ENCODE measurements at places on chromosomes 12 and 14.

DNA sequence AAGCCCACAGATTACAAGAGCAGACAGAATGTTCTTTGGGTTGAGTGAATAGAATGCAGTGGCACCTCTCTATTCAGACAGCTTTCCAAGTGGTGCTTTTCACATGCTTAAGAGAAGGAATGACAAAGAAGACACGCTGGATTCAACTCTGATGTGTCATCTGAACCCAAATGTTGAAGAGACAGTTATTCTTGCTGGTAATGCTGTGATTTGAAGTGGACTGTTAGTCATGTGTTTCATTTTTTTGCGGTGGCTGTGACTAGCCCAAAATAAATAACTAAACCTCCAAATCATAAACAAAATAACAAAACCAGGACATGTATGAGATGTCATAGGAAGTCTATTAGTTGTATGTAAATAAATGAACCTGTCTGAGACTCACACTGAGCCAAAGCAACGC lies 391.8 kb upstream of the PRICKLE1 start:
- no peak for DNase-seq

- DNase-seq: no peak
Measured at GRCh38 chr14:61048640-61049039, 67.6 kb downstream of the SLC38A6 start.

DNA sequence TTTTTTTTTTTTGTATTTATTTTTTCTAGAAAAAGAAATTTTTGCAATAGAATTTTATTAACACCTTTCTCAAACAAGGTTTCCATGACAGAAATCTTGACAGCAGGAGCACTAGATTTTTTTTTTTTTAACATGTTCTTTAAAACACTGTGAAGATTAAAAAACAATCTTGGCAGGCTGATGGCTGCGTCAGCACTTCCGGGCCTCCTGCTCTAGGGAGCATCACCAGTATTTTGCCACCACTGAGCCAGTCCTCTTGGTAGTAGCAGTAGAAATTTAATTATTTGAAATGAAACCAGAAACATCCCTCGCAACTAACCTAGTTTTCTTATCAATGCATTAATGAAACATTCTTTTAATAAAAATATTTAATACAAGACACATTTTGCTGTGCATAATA lies 99.6 kb downstream of the APAF1 start:
- no peak for DNase-seq

DNA sequence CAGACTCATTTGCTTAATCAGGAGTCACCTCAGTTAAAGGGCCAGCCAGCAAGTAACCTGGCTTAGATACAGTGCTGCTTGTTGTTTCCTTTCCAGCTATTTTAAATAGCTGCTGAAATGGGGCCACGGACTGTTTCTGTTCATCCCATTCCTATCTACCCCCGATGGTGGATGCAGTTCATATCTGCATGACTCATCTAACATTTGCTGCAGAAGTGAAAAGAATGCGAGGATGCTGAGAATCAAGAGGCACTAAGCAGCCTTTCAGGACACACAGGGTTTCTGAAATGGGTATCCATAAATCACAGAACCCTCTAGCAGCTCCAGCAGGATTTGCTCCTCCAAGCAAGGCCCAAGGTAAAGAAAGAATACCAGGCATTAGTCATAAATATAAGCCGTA lies 60.2 kb upstream of the RTRAF start:
- DNase-seq: no peak

DNA sequence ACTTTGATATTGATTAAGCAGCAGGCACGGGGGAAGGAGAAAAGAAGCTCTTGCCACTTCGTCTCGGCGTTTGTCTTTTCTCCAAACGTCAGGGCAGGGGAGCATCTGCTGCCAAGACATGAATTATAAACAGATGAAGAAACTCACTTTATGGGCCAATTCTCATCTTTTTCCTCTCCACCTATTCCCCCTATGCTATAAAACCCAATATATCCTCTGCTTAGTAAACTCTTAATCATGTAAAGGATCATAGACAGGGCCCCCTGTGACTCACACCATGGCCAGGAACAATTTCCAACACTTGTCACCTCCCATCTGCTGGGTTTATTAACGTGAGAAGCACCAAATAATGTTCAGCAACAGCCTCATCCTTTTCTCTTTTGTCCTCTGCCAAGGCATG lies 1092.1 kb upstream of the TMEM132C start:
- DNase-seq: no peak

GRCh38 chr12:108804271-108804953 lies 53.0 kb downstream of the SSH1 start:
- no peak for DNase-seq

DNA sequence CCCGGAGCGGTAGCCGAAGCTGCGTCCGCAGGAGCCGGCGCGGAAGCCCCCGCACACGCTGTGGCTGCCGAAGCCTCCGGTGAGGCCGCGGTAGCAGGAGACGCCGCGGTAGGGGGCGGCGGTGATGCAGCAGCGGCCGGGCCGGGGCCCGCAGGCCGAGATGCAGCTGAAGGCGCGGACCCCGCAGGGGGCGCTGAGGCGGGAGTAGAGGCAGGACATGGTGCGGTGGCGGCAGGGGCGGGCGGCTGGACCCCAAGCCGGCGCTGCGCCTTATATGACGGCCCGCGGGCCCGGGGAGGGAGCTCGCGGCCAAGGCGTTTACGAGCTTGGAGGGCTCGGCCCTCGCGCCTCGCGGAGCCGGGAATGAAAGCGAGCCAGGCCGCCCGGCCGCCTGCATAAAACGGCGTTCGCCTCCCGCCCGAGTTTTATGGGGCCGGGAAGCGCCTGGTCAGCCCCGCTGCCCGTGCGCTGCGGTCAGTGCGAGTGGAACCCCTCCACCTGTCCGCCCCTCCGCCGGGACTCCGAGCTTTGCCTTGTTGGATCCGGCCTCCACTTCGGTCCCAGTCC lies 16.0 kb upstream of the KRT86 start:
- no peak for DNase-seq

GRCh38 chr14:92637228-92637627 lies 111.2 kb downstream of the LGMN start:
- DNase-seq: no peak

- no peak for DNase-seq
Measured at GRCh38 chr12:28497889-28498411, 307.7 kb downstream of the CCDC91 start.

DNA sequence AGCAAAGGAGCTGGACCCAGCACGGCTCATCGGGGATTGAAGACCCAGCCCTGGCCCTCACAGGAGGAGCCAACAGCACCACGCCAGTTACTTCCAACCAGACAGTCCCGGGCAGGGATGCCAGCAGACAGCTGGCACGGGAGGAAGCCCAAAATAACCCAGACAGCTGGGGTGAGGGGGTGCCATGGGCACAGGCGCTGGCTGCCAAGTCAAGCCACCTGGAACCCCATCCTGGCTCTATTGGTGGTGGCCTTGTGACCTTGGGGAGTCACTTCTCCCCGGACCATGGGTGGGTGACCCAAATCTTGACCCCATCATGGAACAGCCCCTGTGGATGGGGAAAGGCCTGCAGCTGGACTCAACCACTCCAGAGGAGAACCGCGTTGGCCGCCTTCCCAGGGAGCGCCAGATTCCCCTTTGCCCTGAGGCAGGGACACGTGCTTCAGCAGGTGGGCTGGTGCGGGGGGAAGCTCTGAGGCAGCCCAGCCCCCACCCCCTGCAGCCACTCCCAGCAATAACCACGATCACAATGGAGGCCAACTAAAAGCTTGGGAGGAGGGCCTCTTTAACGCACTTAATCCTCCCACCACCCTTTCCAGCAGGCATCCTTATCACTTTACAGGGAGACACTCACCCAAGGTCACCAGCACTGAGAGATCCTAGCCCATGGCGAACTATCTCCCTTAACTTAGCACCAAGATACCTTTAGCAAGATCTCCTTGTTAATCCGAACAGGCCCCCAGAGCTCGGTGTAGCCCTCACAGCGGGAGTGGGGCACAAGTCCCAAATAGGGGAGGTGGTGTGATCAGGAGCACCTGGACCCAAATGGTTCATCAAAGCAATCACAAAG lies 4.7 kb upstream of the RHOF start:
- no peak for DNase-seq

DNA sequence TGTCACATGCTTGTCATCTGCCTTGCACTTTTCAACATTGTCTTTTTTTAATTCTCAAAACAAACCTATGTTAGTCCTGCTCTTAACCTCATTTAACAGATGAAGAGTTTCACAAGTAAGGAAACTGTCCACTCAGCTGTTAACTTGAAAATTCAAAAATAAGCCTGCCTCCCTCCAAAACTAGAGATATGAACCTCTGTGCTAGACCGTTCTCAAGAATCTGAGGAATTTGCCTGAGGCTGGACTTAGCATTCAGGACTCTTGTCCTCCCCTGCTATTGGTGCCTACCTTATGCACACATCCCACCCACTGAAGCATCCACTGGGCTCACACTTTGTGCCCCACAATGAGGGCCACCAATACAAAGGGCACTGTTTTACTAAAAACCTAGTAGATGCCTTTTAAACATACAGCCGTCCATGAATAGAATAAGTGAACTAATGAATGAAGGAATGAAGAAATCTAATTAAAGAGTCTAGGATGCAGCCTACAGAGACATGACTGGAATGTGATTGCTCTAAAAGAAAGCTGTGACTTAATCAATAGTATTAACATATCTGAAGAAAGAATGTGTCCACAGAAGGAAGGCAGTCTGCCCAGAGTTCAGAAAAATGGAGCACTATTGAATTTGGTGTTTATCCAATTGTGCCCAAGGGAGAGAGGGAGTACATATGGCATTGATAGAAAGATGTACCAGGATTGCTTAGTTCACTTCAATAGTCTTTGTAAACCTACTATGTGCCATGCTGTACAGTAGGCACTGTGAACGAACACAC lies 238.5 kb downstream of the SPTSSA start:
- no peak for DNase-seq

- no peak for DNase-seq
Measured at GRCh38 chr12:120879718-120880300, 24.3 kb downstream of the SPPL3 start.

DNA sequence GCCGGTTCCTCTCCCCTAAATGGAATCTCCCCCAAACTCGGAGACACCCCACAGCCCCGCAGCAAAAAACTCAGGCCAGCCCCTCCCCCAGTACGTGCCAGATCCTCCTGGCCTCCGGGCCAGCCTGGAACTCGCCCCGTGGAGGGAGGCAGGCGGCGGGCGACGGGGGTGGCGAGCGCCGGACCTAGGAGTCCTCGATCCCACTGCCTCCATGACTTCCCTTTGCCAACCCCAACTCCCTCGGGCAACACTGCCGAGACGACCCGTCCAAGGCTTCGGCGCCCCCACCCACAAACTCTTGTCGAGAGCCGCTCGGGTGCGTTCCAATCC lies 400 bp downstream of the ADCY6 start:
- no peak for DNase-seq

DNA sequence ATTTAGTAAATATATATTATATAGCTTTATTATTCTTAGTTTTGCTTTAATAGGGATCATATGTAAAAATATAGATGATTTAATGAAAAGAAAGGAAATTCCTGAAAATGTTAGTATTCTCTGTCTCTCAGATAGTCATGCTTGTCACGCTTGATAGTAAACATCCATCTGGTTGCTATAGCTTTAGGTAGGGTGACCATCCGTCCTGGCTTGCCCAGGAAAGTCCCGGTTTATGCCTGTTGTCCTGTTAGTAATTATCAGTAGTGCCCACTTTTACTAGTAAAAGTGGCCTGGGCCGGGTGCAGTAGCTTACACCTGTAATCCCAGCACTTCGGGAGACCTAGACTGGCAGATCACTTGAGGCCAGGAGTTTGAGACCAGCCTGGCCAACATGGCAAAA lies 23.8 kb downstream of the CFAP54 start:
- DNase-seq: no peak

DNA sequence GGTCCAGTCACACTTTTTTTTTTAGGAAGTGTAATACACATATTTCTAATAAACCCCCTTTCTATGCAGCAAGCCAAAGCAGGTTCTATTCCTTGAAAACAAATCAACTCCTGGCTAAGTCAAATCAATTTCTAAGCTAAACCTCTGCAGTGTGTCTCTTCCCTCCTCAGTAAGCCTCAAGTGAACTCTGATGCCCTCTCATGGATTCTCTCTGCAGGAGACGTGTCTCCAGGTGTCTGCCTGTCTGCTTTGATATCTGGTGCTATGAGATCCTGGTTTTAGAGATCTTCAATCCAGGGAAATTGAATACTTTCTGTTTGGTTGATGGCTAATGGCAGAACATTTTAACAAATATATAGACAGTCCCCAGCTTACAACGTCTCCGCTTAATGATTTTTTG lies 791.7 kb downstream of the AACS start:
- no peak for DNase-seq

GRCh38 chr12:20030826-20031225 lies 337.5 kb upstream of the PDE3A start:
- DNase-seq: no peak

GRCh38 chr12:130978785-130979184 lies 25.1 kb downstream of the ADGRD1 start:
- DNase-seq: no peak

DNA sequence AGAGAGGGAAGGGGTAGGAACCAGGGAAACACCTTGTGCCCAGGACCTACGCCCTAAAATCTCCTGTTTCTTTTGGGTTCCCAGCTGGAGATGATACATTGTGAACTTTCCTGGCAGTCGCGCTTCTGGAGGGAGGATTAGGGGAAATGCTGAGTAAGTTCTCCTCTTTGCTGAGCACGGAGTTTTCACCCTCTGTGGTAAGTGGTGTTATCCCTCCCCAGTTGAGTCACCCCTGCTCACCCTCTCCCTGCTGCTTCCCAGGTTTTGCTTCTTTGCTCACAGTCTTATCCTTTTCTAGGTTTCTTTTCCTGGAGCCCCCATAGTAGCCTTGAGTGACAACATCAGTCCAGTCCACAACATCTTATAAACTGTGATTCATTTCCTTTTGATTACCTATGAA lies 789.1 kb downstream of the TMEM121 start:
- no peak for DNase-seq

DNA sequence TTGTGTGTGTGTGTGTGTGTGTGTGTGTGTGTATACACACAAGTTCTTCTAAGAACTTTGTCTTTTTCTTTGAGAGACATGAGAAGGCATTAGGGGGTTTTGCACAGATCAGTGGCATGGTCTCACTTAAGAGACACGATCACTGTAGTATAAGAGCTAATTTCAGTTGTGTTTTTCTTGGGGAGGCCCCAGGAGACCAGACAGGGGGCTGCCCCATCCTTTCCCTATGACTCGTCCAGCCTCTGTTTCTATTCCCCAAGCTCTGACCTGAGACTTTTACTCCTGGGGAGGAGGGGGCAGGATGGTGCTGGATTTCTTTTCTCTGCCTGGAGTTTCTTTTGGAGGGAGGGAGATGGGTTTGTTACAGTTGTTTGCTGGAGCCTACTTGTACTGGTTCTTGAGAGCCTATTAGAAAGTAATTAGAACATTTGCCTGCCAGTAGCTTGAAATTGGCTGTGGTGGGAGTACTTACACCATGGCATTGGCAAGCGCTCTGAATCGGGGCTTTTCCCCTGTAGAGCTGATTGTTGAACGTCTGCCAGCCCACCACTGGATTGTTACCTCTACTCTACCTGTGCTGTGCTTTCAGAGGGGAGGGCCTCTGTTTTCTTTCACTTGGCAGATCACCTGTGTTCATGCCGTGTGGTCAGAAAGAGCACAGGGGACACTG lies 109.5 kb downstream of the TSPAN9 start:
- no peak for DNase-seq
